ENCODE measurements at places on chromosomes 13 and 19. TPM values are rescaled to one million over a fixed set of nuclear protein-coding genes. Genes with fewer than 3 reads are reported as not detected.

SIGLEC7 gene
- not detected for total RNA-seq

SCN1B gene
- total RNA-seq: 2.7 TPM

ZNF677 gene
- total RNA-seq: 7.1 TPM

C3 gene
- total RNA-seq: 157 TPM

DAND5 gene
- total RNA-seq: not detected

PDX1 gene
- not detected for total RNA-seq

SLC25A15 gene
- 27.5 TPM for total RNA-seq

NTF4 gene
- 0.52 TPM for total RNA-seq

ETV2 gene
- total RNA-seq: not detected

ZNF57 gene
- 10.6 TPM for total RNA-seq

KLK14 gene
- total RNA-seq: not detected

IL11 gene
- 38.4 TPM for total RNA-seq

ZNF793 gene
- total RNA-seq: 3.0 TPM

SLITRK5 gene
- under 0.01 TPM for total RNA-seq

DDA1 gene
- total RNA-seq: 36.3 TPM

KLK8 gene
- not detected for total RNA-seq

CCL25 gene
- not detected for total RNA-seq

RGCC gene
- 3.0 TPM for total RNA-seq

KLF1 gene
- total RNA-seq: not detected

LGALS4 gene
- not detected for total RNA-seq

ZNF790 gene
- total RNA-seq: 6.1 TPM

ZNF587B gene
- total RNA-seq: 29.9 TPM

EEF1AKMT1 gene
- 8.8 TPM for total RNA-seq

ERVK3-1 gene
- total RNA-seq: 37.3 TPM

MPHOSPH8 gene
- 11.8 TPM for total RNA-seq

BST2 gene
- 183 TPM for total RNA-seq

ADAT3 gene
- 2.6 TPM for total RNA-seq

CNMD gene
- not detected for total RNA-seq

TNFAIP8L1 gene
- total RNA-seq: 3.0 TPM

CFAP97D2 gene
- total RNA-seq: not detected

CPB2 gene
- not detected for total RNA-seq

CEBPA gene
- 0.35 TPM for total RNA-seq

FXYD7 gene
- not detected for total RNA-seq

PTGIR gene
- not detected for total RNA-seq

NCR1 gene
- total RNA-seq: not detected

SMIM17 gene
- total RNA-seq: 0.30 TPM

SULT2A1 gene
- not detected for total RNA-seq

MCEMP1 gene
- total RNA-seq: not detected

ZNF599 gene
- 7.2 TPM for total RNA-seq

MAST1 gene
- total RNA-seq: 0.20 TPM

PNMA8A gene
- 15.4 TPM for total RNA-seq

WDR87 gene
- not detected for total RNA-seq

Measured in renal cortical epithelial cell (primary cell).